ENCODE measurements at places on chromosomes 1 and 21.

GRCh38 chr1:55060133-55060999, 21.0 kb downstream of the PCSK9 start:
- no peak for DNase-seq

DNA sequence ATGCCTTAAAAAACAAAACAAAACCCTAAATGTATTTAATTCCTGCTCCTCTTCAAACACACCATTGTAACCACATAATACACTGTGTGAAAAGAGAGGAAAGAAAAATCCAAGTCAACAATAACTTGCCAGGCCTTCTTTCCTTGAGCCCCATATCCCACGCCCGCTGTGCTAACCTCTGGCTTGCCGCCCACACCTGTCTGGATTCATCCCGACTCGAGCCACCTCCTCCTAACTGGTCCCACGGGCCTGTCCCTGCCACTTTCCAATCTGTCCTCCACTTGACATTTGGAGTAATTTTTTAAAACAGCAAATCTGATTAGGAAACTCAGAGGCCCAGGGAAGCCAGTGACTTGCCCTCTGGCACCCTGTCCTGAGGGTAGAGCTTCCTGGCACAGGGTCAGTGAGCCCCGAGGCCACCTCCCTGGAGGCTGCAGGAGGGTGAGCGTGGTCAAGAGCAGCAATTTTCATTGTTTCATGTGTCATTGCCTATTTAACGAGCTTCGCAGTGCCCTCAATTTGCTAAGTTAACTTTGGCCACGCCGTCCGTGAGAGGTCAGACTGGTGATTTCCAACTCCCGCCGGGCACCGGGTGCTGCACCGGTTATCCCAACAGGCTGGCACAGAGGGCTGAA, 54.1 kb downstream of the B3GALT5 start:
- no peak for DNase-seq

- DNase-seq: no peak
These were observed 214.5 kb upstream of the CAMK1G start for GRCh38 chr1:209368864-209369598.

- no peak for DNase-seq
These were observed 1.2 kb upstream of the CENPS start for GRCh38 chr1:10428984-10429383.

DNA sequence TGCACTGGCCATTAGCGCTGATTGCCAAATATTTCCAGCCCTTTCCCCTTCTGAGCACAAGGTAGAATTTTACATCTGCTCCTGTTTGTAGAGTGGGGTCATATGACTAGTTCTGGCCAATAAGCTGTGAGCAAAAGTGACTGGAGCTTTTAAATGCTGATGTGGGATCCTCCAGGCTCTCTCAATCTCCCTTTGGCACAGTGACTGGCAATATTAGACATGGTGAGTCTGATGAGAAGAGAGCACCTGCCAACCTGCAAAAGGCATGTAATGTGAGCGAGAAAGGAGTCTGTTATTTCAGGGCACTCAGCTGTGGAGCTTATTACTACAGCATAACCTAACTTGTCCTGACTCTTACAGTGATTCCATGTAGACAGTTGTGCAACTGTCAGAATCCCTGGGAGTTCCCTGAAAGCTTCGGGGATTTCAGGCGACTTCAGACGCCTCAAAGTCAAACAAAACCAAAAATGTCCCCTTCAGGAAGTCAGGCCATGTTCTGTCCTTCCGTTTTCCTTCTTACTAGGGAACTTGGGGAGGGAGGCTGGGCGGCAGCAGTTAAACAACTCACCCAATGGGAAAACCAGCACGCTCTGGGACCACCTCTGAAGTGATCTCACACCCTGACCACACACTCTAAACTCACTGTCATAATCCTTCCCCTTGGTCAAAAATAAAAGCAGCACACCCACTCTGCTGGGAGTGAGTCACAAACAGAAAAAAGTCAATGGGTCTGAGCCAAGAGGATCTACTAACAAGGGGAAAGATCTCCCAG, 3.6 kb upstream of the RASSF5 start:
- DNase-seq: no peak

GRCh38 chr1:192880231-192880630, 71.4 kb downstream of the RGS2 start:
- DNase-seq: no peak

- no peak for DNase-seq
These were observed 9.0 kb downstream of the TBX15 start for GRCh38 chr1:118978914-118979701.

DNA sequence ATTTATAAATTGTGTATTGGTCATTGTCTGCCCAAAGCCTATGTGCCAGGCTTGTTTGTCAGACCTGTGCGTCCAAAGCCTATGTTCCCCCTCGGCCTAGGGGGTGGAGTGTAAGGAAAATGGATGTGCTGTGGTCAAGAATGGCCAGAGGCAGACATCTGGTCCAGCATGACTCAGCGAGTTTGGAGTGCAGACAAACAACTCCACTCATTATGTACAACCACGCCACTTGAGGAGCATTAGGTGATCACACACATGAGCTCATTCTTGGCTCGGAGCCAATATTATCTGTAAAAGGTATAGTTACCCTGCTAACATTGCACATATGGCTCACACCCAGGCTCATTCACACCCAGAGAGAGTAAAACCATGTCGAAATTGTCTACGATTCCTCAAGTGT, 1047.6 kb upstream of the ADGRL4 start:
- DNase-seq: no peak

DNA sequence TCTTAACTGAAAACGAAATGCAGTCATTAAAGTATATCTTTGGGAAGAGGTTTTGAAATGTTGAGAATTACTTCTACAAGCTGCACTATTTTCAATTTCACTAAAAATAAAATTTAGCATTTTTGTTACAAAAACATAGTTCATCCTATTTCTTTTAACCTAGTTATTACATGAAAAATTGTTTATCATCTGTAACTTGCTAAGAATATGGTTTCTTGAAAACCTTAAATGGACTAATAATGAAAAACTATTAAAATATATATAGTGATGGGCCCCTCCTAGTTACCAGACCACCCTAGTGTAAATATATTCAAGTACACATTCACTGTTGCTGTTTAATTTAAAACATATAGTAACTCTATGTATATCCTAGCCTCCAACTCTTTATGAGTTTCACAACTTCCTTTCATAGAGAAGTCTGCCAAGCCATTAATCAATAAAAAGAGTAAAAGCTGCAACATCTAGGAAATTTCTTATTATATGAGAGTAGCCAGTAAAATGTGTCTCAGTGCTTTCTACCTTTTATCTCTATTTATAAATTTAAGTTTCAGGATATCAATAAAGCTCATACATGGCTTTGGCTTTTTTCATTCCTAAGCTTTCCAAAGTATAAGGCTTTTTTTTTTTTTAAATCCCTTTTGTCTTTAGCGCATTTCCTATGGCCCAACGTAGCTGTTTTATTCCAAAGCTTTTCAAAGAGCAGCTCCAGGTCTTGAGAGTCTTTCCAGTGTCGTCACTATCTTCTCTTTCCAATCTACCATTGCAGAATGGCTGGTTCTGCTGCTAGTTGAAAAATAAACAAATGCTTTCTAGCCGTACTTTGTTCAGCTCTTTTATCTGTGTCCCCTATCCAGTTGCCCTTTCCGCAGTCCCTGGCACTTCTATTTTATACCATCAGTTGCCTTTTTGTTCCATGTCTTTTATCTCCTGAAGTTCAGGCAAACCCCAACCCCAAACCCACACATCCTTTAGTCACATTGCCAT, 6.5 kb downstream of the IRF2BP2 start:
- DNase-seq: no peak

GRCh38 chr1:218259800-218260199, 25.3 kb upstream of the RRP15 start:
- no peak for DNase-seq

DNA sequence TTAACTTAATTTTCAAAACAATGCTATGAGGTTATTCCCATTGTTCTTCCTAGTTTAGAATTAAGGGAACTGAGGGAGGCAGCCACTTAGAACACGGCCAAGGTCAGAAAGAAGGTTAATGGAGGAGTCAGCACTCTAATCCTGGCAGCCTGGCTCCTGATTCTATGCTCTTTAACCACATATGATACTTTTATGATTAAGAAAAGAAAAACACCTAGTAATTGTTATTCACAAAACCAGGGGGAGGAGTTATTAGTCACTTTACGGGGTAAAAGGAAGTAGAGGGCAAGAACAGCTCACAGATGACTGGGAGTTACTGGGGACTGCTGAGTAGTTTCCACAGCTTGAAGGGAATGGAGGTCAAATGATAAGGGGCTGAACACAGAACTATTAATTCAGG, 38.6 kb downstream of the GADD45A start:
- DNase-seq: no peak

Measured in DND-41 (cell line).